Right forelimb (tissue), 1 donor: ENCODE measurements at places on chromosomes 6 and 20.
A peak's percentile ranks its signal among the peaks of the same experiment; 100 is the strongest.

DNA sequence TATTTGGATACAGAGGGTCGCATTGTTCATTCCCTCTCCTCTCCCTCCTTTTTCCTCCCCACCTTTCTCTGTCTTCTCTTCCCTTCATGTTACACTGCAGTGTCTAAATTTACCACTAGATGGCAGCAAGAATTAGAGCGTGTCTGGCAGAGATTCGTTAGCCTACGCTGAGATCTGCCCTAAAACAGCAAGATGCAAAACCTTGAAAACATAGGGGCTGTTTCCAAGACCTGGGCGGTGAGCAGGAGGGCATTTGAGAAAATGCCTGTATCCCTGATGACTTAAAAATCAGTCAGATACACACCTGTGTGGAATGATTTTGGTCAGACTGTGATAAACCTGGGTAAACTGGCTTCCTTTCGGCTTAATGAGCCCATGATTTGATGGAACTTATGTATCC lies 101.5 kb upstream of the ISM1 start:
- DNase-seq = peak; percentile 60

GRCh38 chr6:112215488-112216284 lies 38.7 kb downstream of the LAMA4 start:
- no peak for DNase-seq

DNA sequence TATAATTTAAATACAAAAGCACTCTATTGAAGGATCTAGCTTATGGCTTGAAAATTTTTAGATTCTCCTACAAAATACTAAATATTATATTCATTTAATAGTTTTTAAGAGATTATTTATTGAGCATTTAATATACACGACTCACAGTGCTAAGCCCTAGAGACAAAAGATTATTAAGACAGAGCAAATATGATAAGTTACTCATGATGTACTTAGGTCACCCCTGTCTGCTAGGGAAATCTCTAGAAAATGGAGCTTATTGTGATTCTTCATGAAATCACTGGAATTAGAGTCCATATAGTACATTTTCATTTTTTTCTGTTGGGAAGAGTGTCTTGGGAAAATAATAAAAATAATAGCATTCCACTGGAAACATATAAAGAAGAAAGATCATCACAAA lies 37.8 kb downstream of the BEND6 start:
- no peak for DNase-seq

DNA sequence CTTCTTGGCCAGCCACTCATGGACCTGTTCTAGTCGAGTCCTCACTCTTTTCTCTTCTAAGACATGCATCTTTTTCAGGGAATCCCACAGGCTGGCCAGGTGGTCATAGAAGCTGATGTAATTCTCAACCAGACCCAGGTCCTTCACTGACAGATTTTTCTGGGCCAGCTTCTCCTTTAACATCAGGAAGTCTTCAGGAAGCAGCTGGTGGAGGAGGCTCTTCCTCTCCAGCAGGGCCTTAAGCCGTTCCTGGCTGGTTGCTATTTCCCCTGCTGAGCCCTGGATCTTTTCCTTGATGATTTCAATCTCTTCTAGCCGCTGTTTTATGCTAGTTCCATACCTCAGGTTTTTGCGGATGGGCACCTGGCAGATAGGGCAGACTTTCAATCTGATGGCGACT lies 28.6 kb downstream of the DDX27 start:
- DNase-seq = no peak

DNA sequence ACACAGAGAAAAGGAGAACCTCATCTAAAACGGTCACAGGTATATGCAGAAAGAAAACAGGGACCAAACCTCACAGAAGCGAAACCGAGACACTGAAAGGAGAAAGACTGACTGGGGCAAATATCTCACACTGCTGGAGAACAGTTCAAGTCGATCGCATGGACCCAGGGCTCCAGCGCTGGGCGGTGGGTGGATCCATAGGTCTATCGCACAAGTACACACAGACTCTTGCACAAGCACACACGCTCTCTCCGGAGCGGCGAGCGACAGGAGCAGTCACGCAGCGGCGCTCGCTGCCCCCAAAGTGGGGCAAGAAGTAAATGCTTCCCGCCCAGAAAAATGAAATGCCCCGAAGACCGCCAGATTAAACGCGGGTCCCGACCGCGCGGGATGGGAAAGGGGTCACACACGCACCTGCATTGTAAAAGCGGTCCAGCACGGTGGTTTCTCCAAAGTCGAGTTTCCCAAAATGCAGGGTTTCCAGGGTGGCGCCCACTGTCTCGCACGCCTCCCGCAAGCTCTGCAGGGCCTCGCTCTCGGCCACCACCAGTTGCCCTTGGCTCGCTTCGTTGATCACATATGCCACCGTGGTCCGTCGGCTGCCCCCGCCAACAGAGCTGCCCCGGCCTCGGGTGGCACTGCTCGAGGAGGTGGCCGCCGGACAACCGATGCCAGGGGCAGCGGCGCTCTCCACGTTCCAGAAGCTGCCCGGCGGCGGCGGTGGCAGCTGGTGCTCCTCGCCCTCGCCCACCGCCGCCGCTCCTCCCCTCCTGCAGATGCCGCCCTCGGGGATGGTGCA lies 782 bp downstream of the MAP3K5 start:
- DNase-seq = peak; percentile 65

DNA sequence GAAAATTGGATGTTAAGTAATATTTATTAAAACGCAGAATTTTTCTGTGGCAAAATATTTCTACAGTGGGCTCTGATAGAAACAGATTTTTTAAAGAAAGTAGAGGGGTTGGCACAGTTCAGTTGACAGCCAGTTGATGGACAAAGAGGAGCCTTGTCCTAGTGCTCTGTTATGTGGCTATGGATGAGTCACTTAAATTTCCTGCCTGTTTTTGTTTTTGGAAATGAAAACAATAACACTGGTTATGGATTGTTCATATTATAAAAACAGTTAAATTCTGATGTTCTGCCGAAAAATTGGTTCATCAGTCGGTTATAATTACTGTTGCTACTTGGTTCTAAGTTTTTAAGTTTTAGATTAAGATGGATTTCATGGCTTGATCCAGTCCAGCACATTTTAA lies 42.8 kb downstream of the MYO6 start:
- no peak for DNase-seq

GRCh38 chr20:32304131-32304746 lies 26.8 kb downstream of the KIF3B start:
- no peak for DNase-seq

DNA sequence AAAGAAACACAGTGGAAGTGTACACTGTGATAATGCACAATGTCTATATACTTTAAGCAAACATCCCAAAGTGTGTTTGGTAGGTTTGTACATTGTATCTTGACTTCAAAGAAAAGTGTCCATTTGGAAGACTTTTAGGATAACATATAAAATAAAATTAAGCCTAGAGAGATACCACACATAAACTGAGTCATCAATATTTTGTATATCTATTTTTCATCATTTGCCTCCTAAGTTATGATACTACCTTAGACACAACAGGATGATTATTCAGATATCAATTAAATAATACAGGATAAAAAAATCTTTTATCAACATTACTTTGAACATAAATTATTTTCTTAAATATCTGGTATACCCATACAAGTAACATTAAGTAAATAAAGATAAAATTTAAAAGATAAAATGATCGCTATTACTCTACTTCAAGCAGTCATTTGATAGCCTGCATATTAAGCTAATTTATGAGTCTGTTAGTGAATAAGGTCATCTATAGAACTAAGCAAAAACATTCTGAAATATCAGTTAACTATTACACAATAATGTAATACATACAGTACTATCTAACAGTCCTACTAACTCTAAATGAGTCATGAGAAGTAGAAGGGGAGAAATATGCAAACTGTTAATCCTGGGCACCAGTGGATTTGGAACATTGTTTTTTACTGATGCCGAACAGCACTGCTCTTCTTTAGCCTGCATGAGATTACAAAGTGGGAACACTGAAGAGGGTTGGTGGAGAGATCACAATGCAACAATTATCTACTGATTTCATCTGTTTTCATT lies 158.4 kb upstream of the SIM1 start:
- DNase-seq = no peak

GRCh38 chr6:30042476-30042875 lies 18.6 kb upstream of the POLR1H start:
- no peak for DNase-seq

GRCh38 chr6:23823421-23823820 lies 302.6 kb upstream of the NRSN1 start:
- no peak for DNase-seq
